Activated naive CD4-positive, alpha-beta T cell (primary cell): ENCODE measurements at places on chromosomes 12 and 14.

GRCh38 chr14:78142998-78143397 is 27.2 kb upstream of the NRXN3 start:
- DNase-seq: no peak

DNA sequence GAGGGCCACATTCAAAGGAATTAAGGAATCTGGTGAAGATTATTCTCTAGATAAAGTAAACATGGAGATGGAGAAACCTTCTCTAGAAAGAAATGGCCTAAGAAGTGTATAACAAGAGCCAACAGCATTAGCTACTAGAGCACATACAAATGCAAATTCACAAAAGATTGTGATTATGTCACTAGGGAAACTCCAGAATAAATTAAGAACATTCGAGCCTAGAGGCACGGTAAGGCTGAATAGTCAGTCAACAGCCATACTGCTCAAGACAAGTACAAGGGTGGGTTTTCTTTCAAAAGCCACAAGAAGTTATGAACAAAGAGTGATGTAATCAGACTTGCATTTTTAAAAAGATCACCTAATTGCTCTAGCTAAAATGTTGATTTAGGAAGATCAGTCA is 25.4 kb downstream of the PPP4R3A start:
- DNase-seq: no peak

DNA sequence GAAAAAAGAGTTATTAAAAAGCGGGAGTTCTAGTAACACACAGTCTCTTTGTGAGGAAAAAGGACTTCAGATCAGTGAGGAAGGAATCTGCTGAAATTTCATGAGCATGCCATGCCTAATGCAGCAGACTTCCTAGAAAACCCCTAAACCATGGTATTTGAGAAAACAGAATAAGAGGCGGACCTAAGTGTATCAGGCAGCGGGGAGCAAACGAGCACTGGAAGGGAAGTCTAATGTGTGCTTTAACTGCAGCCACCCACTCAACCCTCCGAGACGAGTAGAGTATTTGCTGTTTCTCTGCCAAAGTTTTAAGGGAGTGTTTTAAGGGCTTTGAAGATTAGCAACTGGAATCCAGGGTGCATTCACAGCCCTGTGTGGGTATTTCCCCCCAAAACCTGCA is 36.5 kb downstream of the ACADS start:
- DNase-seq: no peak

DNA sequence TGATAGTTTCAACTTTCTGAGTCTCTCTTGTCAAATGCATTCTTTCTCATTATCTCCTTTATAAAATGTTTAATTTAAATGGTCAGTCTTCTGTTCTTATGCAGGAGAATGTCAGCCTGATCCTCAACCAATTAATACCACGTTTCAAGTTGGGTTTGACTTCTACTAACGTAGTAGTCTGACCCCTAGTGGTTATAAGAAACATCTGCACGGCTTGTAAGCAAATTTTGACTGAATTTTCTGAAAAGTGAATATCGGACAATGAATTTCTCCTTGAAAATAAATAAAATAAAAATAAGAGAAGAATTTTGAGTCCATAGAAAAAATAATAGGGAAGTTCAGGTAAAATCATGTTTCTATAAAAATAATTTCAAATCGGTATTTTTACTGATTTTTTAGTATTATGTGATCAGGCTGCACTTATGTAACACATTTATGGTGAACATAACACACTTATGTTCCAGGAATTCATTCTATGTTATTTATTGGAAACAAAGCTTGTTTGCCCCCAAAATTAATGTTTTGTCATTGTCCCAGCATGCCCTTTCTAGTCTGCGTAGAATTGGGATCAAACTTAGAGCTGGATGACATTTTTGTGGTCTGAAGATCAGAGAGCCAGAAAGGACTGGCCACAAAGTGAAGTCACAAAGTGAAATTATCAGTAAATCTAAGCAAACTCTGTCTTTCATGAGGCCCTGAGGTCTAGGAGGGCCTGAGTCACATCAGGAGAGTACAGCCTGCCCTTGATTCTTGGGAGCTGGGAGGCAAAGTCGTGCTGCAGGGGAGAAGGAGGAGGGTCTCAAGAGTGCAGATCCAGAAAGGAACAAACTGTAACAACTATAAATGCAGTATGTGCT is 101.2 kb upstream of the STXBP6 start:
- no peak for DNase-seq

DNA sequence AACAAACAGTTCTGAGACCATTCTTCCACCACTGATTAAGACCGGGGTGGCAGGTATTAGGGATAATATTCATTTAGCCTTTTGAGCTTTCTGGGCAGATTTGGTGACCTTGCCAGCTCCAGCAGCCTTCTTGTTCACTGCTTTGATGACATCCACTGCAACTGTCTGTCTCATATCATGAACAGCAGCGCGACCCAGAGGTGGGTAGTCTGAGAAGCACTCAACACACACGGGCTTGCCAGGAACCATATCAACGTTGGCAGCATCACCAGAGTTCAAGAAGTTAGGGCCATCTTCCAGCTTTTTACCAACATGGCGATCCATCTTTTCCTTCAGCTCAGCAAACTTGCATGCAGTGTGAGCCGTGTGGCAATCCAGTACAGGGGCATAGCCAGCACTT is 16.9 kb downstream of the AEBP2 start:
- DNase-seq: no peak

- DNase-seq: no peak
These were observed 392.7 kb downstream of the RPS29 start for GRCh38 chr14:49193332-49194065.

- no peak for DNase-seq
These were observed 314.2 kb upstream of the RGS6 start for GRCh38 chr14:71618047-71618446.

GRCh38 chr12:91250273-91250665 is 67.7 kb upstream of the DCN start:
- no peak for DNase-seq

DNA sequence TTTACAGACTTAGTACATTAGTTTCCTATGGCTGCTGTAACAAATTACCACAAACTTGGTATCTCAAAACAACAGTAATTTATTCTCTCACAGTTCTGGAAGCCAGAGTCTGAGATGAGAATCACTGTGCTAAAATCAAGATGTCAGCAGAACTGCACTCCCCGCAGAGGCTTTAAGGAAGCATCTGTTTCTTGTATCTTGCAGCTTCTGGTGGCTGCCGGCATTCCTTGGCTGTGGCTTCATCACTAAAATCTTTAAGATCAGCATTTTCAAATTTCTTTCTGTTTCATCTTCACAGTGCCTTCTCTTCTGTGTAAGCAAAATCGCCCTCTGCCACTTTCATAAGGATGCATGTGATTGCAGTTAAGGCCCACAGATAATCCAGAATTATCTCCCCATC is 9.4 kb downstream of the STON2 start:
- no peak for DNase-seq

GRCh38 chr12:16150276-16150675 is 127.2 kb downstream of the SLC15A5 start:
- DNase-seq: no peak

DNA sequence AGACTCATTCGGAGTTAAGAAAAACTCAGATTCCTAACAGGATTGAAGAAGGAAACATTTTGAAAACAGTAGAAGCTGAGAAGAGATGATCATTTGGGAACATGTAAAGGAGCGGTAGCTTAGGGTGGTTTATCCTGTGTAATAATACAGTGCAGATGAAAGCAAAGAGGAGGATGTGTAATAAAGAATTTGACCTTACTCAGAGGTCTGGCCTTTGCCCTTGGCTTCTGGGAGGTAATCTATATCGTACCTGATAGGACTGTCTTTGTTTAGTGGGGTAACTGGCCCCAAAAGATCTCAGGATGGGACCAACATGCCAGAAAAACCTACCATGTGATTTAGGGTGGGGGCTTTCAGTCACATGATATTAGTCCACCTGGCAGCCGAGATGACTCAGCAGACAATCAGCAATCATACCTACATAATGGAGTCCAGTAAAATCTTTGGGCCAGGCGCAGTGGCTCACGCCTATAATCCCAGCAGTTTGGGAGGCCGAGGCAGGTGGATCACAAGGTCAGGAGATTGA is 23.3 kb upstream of the KLHL42 start:
- DNase-seq: no peak

GRCh38 chr12:23947395-23947794 is 2.1 kb downstream of the SOX5 start:
- DNase-seq: no peak

DNA sequence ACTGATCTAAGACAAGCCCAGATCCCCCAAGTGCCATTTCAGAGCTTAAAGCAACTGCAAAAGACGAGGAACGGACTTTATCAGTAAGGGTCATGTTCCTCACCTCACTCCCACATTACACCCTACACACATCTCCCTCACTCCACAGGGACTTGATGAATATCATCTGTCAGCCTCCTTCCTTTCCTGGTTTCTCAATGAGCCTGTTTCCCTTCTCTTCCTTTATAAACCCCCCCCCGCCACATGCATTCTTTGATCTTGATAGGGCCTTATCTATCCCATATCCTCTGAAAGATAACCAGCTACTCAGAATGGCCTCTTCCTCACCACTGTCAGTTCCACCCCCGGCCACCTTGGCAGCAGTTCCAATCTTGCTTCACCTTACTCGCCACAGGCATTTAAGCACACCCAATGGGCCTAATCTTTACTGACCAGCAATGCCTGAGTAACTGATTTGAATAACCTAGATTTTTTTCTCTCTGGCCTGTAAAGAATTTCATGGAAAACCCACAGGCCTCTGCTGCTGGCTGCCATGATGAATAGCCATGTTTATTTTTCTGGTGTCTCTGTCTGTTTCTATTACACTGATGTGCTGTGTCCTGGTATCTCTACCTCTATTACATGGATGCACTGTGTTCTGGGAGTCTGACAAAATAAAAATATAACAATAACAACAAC is 138.7 kb downstream of the PHLDA1 start:
- no peak for DNase-seq

DNA sequence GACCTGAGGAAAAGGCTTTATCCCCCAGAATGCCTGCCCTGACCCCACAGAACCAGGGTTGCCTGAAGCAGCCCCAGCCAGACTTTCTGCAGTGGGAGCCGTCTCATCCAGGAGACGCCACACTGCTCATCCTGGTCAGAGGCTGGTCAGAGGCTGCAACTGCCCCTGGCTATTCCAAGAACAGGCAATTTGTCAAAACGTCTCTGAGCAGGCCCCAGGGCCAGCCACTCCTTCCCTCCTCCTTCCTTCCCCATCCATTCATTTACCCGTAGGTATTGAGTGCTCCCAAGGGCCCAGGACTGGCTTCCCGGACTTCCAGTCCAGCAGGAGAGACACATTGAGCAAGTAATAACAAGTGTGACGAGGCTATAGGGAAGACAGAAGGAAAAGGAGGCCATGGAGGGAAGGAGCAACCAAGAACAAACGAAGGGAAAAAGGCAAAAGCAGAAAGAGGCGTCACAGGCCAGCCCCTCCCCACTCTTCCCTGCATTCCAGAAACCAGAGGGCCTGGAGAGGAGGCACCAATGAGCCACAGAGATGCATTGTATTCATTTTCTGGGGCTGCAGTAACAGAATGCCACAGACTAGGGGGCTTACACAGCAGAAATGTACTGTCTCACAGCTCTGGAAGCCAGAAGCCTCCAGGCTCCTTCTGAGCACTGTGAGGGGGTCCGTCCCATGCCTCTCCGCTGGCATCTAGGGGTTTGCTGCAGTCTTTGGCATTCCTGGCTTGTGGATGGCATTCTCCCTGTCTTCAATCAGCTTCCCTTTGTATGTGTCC is 21.0 kb upstream of the CD9 start:
- DNase-seq: no peak

DNA sequence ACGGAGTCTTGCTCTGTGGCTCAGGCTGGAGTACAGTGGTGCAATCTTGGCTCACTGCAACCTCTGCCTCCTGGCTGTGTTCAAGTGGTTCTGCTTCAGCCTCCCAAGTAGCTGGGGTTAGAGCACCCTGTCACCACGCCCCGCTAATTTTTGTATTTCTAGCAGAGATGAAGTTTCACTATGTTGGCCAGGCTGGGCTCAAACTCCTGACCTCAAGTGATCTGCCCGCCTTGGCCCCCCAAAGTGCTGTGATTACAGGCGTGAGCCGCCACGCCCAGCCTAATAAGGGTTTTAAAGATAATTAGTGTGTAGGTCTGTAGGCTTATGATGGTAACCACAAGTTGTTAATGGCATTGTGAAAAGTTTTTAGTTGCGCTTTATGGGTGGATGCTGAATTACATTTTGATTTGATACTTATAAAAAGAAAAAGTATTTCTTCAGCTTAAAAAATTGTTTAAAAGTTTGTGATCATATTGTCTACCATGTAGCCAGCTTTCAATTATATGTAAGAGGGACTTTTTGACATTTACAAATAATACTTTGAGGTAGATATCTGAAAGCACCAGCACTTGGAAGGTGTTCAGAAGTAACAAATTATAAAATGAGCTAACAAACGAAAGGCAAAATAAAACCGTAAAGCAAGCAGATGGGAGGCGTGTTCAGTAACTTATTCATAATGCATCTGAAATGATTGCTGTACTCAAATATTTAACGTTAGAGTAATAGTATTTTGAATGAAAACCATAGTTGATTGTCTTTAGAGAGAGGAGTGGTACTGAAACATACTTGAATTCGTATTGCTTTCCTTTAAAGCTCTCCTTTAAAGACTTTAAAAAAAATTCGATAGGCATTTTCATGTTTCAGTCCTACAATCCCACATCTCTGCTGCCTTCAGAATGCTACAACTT is 37.1 kb downstream of the MDM2 start:
- no peak for DNase-seq

- DNase-seq: no peak
These were observed 235.2 kb downstream of the SLC41A2 start for GRCh38 chr12:104722601-104723534.

- DNase-seq: no peak
These were observed 81.6 kb upstream of the MED13L start for GRCh38 chr12:116358893-116359761.

DNA sequence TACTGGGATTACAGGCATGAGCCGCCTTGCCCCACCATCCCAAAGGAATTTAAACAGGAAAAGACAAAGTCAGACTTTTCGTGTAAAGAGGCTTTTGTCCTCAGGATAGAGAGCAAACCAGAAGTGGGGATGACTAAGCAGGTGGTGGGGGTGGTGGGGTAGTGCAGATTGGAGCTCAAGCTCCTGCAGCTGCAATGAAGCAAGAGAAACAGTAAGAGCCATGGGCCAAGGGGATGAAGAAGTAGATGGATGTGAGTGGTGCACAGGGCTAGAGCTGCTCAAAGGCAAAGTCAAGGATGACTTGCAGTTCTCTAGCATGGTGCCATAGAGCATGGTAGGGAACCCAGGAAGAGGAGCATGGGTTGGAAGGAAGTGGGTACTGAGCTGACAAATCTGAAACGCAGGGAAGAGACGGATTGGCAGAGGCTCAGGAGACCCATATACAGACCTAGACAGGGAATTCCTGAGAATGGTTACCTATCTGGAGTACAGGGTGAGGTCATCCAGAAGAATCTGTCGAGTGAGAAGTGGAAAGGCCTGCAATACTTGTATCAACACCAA is 11.4 kb upstream of the RNF34 start:
- no peak for DNase-seq

DNA sequence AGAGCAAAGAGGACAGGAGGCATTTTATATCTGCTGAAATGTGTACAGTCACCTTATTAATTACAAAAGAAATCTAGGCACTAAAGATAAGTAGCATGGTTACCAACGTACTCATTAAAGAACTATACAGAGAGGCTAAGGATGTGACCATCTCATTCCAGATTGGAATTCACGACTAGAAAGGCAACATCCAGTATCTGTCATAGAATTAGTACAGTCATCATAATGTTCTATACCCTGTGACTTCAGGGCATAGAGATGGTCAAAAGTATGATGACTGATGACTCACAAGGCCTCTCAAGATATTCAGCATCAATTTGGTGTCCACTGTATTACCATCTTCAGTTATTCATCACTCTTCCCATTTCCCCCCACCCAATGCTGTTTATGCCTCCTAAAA is 144.0 kb upstream of the PLEKHG7 start:
- no peak for DNase-seq
